ENCODE measurements at places on chromosomes 7 and 10.

DNA sequence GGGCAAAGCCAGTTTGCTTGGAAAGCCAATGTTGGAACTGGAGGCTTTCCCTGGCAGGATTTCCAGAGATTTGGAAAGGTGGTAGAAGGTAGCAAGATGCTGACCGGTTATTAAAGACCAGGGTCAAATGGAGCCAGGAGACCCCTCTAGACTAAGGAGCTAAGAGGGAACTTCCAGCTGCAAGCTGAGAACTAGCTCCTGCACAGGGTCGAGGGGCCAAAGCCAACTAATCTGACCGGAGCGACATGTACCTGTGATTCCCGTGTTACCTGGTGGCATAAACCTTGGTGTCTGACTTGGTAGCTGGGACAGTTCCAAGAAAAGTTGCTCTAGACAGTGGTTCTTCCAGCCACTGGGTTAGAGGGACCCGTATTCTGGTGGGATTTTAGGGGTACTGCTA lies 41.8 kb downstream of the SPDYE5 start:
- no peak for DNase-seq

DNA sequence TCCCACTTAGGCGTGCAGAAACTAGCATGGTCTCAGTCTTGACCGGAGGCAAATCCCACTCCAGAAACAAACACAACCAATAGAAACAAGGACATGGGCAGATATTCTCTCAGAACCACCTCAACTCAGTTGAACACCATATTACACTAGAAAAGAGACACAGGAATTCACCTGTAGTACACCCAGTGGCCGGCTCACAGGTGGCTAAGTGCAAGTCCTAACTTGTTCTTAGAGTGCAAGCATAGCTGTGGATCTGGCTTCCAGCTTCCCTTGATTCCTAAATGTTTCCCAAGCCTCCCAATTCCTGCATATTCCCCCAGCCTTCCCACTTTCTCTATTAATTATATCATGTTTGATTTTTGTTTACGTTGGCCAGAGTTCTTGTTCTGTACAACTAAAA lies 164.4 kb downstream of the TPK1 start:
- no peak for DNase-seq

- no peak for DNase-seq
Measured at GRCh38 chr7:12090757-12091221, 120.3 kb upstream of the TMEM106B start.

DNA sequence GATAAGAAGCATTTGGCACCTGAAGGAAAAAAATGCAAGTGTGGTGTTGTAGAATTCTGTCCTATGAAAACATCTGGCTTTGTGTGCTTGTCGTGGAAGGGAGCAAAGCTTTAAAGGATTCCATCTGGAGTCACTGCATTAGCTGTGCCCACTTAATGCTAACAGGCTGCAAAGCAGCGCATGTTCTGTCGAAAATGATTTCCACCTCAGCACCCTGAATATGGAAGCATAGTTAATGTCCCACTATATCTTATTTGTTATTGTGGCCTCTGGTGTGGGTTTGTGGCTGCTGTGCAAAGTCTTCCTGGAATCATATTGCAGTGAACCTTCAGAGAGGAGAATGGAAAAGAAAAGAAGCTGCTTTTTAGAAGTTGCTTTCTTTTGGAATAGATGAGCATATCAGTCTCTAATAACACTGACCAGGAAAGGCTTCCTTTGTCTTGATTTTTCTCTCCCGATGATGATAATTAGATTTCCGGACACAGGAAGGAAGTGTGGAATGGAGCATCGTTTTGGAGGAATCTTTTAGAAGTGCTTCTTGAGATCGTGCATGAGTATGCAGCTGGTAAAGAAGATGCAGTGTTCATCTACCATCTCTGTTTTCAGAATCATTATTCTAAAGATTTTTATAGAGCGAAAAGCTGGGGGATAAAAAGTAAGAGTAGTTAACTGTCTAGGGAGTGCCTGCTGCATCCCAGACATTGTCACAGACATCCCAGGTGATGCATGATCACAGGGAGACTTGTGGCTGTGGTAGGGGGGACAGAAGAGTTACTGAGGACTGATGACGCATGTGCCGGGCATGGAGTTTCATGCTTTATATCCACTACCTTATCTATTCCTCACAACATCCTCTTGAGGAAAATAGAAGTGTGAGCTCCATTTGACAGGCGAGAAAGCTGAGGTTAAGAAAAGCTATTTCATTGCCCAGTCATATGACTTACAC lies 54.6 kb downstream of the TEX36 start:
- no peak for DNase-seq

GRCh38 chr7:88146616-88147015 lies 73.2 kb downstream of the SRI start:
- no peak for DNase-seq

GRCh38 chr10:11189582-11190376 lies 172.1 kb downstream of the CELF2 start:
- no peak for DNase-seq

- no peak for DNase-seq
Measured at GRCh38 chr7:70726951-70727378, 405.0 kb upstream of the GALNT17 start.

DNA sequence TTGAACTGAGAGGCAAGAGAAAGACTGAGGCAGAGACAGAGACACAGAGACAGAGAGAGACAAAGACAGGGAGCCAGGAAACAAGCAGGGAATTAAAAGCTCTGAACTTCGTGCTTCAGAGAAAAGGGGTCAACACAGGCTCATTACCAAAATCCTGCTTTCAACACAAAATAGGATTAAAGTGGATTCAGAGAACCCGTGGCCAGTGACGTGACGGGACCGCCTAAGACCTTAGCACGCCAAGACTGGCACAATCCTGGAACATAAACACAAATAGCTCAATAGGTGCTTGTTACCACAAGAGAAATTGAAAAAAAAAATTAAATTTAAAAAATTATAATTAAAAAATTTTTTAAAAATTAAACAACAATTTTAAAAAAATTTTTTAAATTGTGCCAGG lies 21.5 kb downstream of the ASB13 start:
- no peak for DNase-seq

DNA sequence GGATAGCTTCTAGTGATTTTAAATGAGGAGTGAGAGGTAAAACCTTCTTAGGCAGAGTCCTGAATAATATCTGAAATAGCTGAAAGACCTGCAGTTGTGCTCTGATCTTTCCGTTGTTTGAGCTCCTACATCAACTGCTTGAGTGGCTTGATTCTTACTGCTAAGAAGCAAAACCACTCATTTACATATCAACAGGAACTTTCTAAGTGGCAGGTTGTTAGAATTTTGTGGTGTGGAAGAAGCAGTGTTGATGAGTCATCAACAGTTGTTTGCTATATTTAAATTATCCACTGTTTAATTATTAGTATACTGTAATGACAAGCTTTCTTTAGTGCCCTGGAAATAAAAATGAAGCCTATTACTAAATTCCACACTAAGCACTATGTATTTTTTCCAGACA lies 689.5 kb downstream of the DNAJB9 start:
- no peak for DNase-seq

- no peak for DNase-seq
Measured at GRCh38 chr10:117726596-117727295, 184.2 kb downstream of the EMX2 start.

GRCh38 chr10:125016611-125017202 lies 74.8 kb downstream of the ZRANB1 start:
- DNase-seq, result peak; percentile 72

GRCh38 chr7:1236132-1236661 lies 3.5 kb downstream of the UNCX start:
- DNase-seq, result no peak

DNA sequence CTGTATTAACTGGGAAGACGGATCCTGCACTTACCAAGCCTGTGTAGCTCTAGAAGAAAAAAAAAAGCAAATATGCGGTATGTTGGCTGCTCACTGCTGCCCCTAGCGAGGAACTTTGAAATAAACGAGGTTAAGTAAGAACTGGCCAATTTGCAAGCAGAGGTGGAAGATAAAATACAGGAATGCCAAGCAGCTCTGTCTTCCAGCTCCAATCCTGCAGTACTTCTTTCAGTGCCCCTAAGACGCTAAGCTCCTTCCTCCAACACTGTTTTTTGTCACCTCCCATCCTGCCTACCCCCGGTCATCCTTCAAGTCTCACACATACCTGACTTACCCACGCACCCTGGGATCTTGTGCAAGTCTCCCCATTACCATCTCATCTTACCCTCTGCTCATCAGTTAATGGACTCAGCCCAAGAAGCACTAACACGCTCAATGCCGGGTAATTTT lies 809 bp downstream of the C10orf143 start:
- peak; percentile 88 for DNase-seq

GRCh38 chr7:139035586-139036353 lies at the start of gene ZC3HAV1L:
TSS of gene ZC3HAV1L (minus strand) at chr7:139036042. CDS start at chr7:139036017, 25 bp downstream.
- DNase-seq, result peak; percentile 53

DNA sequence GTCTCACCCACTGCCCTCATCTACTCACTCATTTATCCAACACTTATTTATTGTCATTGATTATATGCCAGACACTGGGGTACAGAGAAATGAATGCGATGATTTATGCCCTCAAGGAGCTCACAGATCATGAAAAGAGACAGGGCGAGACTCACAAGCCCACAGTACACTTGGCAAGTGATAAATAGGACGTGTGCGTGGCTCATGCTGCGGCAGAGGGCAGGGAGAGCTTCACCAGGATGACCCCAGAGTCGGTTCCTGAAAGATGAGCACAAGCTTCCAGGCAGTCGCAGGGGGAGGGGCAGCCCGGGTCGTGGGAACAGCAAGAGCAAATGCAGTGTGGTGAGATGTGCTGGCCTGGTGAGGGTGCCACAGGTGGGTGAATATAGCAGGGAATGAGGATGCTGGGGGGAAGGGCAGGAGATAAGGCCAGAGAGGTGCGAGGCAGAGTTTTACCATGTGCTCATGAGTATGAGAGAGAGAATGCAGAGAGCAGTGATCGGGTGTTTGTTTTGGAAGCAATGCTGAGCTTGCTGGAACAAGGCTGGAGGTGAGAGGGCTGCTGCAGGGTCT lies 70.9 kb downstream of the ATXN7L1 start:
- DNase-seq, result no peak

DNA sequence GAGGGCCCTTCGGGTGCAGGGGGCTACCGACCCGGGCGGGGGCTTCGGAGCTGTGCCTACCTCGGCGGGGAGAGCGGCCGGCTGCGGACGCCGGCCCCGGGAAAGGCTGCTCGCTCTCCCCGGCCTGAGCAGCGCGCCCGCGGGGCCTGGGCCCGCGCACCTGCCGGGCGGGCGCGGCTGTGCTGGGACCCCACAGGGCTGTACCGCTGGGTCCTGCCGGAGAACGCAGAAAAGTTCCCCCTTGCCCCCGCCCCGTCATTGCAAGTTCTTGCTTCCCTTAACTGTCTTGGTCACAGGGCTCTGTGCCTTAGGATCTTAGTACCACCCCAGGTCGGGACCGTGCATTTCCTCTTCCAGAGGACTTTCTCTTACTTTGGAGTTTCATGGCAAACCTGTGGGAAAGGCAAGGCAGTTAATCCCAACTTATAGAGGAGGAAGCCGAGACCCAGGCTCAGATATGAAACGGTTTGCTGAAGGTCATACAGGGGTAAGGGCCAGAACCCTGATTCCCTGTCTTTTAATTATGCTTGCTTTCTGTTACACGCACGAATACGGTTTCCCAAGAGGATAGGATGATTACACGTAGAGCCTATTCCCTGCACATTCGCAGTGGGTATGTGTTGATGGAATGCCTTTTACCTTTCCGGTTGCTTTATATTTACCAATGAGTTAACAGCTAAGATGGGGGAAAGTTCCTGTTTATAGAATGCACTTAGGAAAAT lies 652 bp downstream of the PCGF5 start:
- DNase-seq, result no peak

DNA sequence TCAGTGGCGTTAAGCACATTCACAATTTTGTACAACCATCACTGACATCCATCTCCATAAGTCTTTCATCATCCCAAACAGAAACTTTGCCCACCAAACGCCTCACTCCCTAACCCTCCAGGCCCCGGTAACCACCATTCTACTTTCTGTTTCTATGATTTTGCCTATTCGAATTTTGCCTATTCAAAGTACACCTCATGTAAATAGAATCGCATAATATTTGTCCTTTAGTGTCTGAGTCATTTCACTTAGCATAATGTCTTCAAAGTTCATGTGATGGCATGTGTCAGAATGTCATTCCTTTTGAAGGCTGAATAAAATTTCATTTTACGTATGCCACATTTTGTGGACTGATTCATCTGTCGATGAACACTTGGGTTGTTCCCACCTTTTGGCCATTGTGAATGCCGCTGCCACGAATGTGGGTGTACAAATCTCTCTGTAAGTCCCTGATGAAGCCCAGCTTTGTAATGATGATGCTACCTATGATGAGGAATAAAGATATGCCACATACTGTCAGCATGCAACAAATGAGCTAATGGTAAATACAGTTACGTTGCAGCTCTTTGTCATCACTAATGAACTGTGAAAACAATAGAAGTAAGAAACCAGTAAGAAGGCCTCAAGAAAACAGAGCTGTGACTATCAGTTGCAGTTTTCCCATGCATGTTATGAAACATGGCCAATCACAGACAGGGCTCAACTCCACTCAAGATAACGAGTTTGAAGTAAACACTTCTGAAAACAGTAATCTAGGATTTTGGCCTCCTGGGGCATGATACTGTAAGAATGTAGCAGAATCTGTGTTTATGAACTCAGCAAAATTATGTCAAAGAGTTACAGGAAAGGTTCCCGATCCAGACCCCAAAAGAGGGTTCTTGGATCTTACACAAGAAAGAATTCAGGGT lies 120.0 kb downstream of the ADAM12 start:
- DNase-seq, result no peak

- no peak for DNase-seq
Measured at GRCh38 chr7:32150039-32150438, 79.8 kb upstream of the PDE1C start.

DNA sequence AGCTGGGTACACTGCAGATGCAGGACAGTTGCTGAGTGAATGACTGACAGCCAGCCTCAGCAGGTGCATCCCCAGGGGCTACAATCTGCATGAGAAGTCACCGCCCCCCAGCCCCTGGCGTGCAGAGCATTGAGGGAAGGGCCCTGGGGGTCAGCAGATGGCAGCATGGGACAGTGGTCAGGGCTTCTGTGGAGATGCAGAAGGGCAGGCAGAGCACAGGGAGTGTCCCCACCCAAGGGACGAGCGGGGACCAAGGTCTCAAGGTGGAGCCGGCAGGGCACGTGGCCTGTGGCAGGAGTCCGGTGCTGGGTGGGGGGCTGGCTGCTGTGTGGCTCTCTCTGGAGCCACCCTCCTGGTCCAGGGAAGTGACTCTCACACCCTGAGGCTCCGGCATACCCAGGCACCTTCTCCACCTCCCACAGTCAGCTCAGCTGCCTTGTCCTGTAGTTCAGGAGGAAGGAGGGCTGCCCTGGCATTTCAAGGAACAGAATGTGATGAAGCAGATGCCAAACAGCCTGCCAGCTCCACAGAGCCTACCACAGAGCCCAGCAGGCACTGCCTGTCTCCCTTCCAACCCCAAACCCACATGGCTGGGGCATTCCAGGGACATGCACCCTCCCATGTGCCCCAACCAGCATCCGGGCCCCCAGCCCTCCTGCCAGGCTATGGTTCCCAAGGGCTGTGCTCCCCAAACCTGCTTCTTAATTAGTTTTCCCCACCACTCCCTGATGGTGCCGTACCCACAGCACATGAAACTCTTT lies 114.5 kb downstream of the TMEM130 start:
- no peak for DNase-seq

GRCh38 chr10:78177491-78178185 lies 144.0 kb downstream of the RPS24 start:
- no peak for DNase-seq

- peak; percentile 59 for DNase-seq
Measured at GRCh38 chr7:133053321-133053891, 28.5 kb downstream of the CHCHD3 start.
